Suprapubic skin (tissue), 4 donors: ENCODE measurements at places on chromosomes 1 and 21. TPM values are rescaled to one million over a fixed set of nuclear protein-coding genes. Genes with fewer than 3 reads are reported as not detected.
A peak's percentile ranks its signal among the peaks of the same experiment; 100 is the strongest.

Gene CD101
- total RNA-seq = 3.1 TPM

Gene DISP3
- not detected for total RNA-seq

DNA sequence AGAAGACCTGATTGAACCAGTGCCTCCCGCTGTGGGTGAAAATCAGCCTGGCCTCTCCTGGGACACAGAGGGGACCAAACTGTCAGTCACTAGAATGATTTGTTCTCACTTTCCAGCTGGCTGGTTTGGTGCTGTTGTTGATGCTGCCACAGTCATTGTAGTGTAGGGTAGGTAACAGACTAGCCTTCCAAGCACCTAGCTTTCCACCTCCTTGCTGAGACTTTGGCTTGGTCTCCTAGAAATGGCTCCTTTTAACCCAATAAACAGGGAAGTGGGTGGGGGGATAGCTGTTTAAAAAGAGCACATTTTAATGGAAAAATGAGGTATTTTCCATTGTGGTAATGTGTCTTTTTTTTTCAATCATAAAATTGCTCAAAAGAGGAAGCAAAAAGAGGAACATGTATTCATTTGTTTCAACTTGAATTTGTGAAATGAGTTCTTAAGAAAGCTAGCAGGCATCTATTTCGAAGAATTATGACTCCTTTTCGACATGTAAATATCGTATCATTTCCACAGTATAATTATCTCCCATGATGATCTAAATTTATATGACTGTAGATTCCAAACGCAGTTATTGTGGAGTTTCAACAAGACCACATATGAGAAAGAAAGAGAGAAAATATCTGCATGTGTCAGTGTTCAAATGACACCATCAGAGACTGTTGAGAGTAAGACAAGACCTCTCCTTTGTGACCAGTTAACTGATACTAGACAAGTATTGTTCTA, 190.1 kb downstream of the HLX start:
- H3K4me1 ChIP-seq = no peaks in the 10 kb centered on the region
- H3K4me3 ChIP-seq = no peak overlapping the region
- H3K27me3 ChIP-seq = no peaks in the 10 kb centered on the region
- no peaks in the 10 kb centered on the region for H3K36me3 ChIP-seq
- no peak for DNase-seq

GRCh38 chr1:238346340-238346739, 455.6 kb upstream of the ZP4 start:
- no peaks in the 10 kb centered on the region for H3K27me3 ChIP-seq
- H3K4me1 ChIP-seq = no peaks in the 10 kb centered on the region
- DNase-seq = no peak
- H3K4me3 ChIP-seq = no peak overlapping the region
- no peaks in the 10 kb centered on the region for H3K36me3 ChIP-seq
- no peak overlapping the region for H3K27ac ChIP-seq

DNA sequence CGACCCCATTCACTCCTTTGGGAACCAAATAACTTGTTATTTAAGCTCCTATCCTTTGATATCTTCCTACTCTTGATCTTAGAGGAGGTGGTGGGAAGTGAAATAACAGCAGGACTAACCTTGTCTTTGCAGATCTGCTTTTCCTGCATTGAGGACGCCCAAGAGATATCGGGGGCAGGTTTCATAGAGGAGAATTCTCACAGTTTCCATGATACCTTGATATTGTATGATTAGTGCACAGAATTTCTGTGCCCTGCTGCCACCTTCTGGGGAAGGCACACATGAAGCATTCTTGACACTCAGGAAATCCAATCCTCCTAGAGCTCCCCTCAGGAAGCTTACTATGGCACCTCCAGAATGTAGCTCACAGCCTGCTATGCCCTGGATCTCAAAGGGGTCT, 1.6 kb downstream of the CD1B start:
- H3K27ac ChIP-seq = no peak overlapping the region
- no peaks in the 10 kb centered on the region for H3K27me3 ChIP-seq
- DNase-seq = no peak
- no peak overlapping the region for H3K4me3 ChIP-seq

DNA sequence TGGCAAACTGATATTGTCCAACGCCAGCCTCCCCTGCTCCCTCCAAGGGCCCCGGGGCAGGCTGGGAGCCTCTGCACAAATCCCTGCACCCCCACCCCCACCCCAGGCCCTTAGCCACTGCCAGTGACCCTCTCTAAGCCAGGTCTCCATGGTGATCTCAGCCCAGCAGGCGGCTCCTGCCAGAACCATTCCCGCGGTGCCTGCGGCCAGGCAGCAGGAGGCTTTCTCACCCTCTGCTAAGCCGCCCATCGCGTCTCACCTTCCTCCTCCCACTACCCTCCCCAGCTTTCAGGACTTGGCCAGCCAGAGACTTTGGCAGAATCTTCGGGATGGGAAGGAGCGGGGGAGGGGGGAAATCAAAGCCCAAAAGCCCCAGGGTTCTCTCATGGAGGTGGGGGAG, 46.8 kb upstream of the WASF2 start:
- no peak for DNase-seq
- no peak overlapping the region for H3K4me3 ChIP-seq

Gene TP53BP2
- total RNA-seq = 33.2 TPM

DNA sequence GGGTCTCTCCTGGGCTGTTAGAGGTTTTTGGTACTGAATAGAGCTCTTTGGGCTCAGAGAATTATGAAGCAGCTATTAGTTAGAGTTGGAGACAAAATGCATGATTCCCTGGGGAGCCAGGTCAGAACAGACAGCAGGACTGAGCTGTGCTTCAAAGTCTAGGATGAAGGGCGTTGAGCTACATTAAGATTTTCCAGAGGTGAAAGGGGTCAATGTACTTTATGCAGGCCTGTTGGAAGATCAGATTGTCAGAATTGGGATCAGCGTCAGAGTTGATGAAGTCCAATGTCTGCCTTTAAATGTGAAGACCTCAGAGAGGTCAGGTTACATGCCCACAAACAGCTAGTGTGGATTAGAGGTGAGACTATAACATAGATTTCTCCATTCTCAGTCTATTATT, 53.8 kb downstream of the RGS5 start:
- H3K27me3 ChIP-seq = no peaks in the 10 kb centered on the region
- no peaks in the 10 kb centered on the region for H3K36me3 ChIP-seq
- H3K4me1 ChIP-seq = no peaks in the 10 kb centered on the region
- H3K4me3 ChIP-seq = no peak overlapping the region

DNA sequence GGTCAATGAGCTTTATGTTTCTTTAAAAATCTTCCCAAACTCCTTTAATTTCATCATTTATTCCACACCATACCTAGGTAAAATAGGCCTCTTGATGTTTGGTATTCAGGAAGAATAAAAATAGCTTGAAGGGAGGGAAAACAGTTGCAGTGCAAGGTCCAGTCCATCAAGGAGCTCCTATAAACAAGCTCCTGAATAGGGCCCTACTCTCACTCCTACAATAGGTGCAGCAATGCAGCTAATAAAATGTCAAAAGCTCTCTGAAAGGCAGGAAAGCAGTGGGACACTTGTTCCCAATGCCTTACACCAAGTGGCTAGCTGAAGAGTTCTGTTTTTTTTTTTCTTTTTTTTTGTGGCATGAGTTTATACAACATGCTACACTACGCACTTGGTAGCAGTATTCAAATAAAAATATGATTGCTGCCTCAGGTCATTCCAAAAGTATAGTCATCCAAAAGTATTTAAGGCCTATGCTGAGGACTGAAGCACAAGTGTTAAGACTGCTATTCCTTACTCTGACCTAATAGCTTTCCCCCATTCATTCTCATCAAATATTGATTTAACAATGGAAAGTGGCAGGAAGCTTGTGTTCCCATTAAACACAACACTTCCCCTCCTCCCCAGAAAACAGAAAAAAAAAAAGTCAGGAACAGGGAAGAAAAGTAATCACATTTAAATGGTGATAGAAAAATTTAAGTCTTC, 9.8 kb downstream of the TEX38 start:
- H3K36me3 ChIP-seq = peaks cover 95% of the 10 kb centered on the region
- no peaks in the 10 kb centered on the region for H3K4me1 ChIP-seq
- DNase-seq = no peak
- no peaks in the 10 kb centered on the region for H3K27me3 ChIP-seq
- no peak overlapping the region for H3K4me3 ChIP-seq

DNA sequence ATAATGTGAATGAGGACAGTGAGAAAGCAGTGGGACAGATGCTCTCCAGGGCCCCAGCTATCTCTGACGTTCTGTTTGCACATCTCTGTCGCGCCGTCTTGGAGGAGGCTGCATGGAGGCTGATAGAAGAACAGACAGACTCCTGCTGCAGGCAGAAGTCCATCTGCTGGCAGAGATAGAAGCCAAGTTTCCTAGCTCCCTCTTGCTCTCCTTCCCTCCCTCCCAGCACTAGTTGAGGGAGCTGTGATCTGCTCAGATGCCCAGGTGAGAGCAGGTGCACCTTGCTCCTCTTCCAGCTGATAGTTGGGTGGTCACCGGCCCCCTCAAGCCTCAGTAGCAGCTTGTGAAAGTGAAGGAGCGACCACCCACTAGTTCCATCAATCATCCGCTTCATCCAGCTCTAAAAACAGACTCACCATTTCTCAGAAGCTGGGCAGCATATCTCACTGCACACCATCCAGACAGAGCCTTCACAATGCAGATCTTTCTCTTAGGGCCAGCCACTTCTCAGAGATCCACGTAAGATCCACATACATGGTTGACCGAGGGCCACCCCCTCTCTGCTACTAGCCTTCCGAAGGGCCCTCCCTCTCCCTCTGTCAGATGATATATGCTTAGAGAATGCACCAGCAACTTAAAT, 12.9 kb downstream of the LRRN2 start:
- H3K36me3 ChIP-seq = no peaks in the 10 kb centered on the region
- H3K27me3 ChIP-seq = peaks cover 16% of the 10 kb centered on the region
- no peak overlapping the region for H3K4me3 ChIP-seq
- no peaks in the 10 kb centered on the region for H3K4me1 ChIP-seq
- no peak overlapping the region for H3K27ac ChIP-seq

Gene MYOG
- not detected for total RNA-seq

GRCh38 chr1:18893120-18893519, 9.2 kb downstream of the ALDH4A1 start:
- no peak overlapping the region for H3K27ac ChIP-seq
- peaks cover 4% of the 10 kb centered on the region for H3K36me3 ChIP-seq
- H3K4me3 ChIP-seq = no peak overlapping the region
- peaks cover 9% of the 10 kb centered on the region for H3K4me1 ChIP-seq

DNA sequence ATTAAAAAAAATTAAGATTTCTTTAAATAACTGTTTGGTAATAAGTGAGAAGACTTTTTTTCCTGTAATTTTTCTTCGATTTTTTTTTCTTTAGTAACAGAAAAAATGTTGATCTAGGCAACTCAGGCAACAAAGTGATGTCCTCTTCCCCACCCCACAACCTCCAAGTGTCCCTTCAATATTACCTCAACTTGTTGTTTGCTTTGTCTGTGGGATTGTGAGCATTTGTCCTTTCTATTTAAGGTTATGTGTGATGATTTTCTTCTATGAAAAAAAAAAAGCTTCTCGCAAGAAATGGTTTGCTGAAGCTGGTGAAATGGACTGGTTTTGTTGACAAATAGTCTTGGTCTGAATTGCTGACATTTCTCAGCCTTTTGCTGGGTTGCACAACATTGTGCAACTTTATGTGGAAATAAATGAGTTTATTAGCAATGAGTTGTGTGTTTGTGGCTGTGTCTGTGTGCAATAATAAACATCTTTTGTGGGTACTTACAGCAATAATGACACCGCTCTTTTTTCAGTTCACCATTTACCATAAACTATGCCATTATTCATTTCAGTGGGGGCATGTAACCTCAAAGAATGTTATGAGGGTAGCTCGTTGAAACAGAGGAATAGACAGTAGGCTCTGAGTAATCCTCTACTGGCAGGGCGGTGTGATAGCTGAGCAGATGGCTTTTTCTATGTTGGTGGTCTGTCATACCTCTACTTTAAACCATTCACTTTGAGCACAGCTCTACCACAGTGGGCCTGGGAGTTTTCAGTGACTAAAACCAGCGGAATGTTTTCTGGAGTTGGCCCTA, 218.4 kb downstream of the HLX start:
- no peak overlapping the region for H3K4me3 ChIP-seq
- no peak for DNase-seq
- peaks cover 12% of the 10 kb centered on the region for H3K4me1 ChIP-seq
- no peaks in the 10 kb centered on the region for H3K27me3 ChIP-seq
- no peaks in the 10 kb centered on the region for H3K36me3 ChIP-seq

Gene BNIPL
- 278 TPM for total RNA-seq

- H3K27ac ChIP-seq = no peak overlapping the region
- H3K27me3 ChIP-seq = no peaks in the 10 kb centered on the region
- H3K36me3 ChIP-seq = no peaks in the 10 kb centered on the region
- DNase-seq = no peak
- peaks cover 26% of the 10 kb centered on the region for H3K4me1 ChIP-seq
- no peak overlapping the region for H3K4me3 ChIP-seq
Observed at GRCh38 chr1:32714277-32714676, 11.7 kb upstream of the SYNC start.

DNA sequence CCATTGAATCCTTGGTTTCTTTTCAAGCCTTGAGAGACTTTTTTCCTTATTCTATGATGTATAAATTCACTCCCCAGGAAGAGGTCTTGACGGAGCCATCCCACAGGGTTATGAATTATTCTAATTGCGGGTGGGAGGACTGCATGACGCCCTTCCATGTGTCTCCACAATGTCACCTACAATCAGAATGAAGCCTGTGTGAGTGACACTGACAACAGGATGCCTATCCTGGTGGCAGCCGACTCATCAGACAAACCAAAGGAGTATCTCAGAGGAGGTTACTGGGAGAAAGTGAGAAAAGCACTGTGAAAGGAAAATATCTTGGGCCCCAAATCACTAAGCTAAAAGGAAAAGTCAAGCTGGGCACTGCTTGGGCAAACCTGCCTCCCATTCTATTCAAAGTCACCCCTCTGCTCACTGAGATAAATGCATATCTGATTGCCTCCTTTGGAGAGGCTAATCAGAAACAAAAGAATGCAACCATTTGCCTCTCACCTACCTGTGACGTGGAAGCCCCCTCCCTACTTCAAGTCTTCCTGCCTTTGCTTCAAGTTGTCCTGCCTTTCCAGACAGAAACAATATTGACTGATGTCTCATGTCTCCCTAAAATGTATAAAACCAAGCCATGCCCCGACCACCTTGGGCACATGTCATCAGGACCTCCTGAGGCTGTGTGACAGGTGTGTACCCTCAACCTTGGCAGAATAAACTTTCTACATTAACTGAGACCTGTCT, 98.4 kb downstream of the SMYD2 start:
- no peaks in the 10 kb centered on the region for H3K27me3 ChIP-seq
- no peaks in the 10 kb centered on the region for H3K4me1 ChIP-seq
- no peak overlapping the region for H3K4me3 ChIP-seq

Gene ELAPOR1
- total RNA-seq = 84.8 TPM

GRCh38 chr1:229430761-229431283, 3.1 kb downstream of the ACTA1 start:
- no peaks in the 10 kb centered on the region for H3K36me3 ChIP-seq
- DNase-seq = no peak
- H3K4me1 ChIP-seq = peaks cover 37% of the 10 kb centered on the region
- peak overlapping the region; percentile 34 for H3K4me3 ChIP-seq
- no peak overlapping the region for H3K27ac ChIP-seq

GRCh38 chr1:118881751-118882150, 106.4 kb downstream of the TBX15 start:
- peaks cover 7% of the 10 kb centered on the region for H3K36me3 ChIP-seq
- H3K27me3 ChIP-seq = no peaks in the 10 kb centered on the region
- no peaks in the 10 kb centered on the region for H3K4me1 ChIP-seq
- H3K4me3 ChIP-seq = no peak overlapping the region
- H3K27ac ChIP-seq = no peak overlapping the region

Gene LCE2B
- total RNA-seq = 91.9 TPM

GRCh38 chr1:182644886-182645285, 39.5 kb downstream of the RGS8 start:
- H3K27me3 ChIP-seq = no peaks in the 10 kb centered on the region
- H3K4me1 ChIP-seq = no peaks in the 10 kb centered on the region
- H3K4me3 ChIP-seq = no peak overlapping the region
- no peaks in the 10 kb centered on the region for H3K36me3 ChIP-seq

- no peaks in the 10 kb centered on the region for H3K36me3 ChIP-seq
- H3K27me3 ChIP-seq = no peaks in the 10 kb centered on the region
- H3K4me3 ChIP-seq = no peak overlapping the region
- H3K4me1 ChIP-seq = no peaks in the 10 kb centered on the region
- H3K27ac ChIP-seq = no peak overlapping the region
Observed at GRCh38 chr1:164477343-164477742, 81.6 kb upstream of the PBX1 start.
